Posterior cingulate gyrus (tissue), 11 donors: ENCODE measurements at places on chromosomes 7 and 10.

- DNase-seq = no peak
Measured at GRCh38 chr10:73782749-73783085, 869 bp downstream of the CHCHD1 start.

DNA sequence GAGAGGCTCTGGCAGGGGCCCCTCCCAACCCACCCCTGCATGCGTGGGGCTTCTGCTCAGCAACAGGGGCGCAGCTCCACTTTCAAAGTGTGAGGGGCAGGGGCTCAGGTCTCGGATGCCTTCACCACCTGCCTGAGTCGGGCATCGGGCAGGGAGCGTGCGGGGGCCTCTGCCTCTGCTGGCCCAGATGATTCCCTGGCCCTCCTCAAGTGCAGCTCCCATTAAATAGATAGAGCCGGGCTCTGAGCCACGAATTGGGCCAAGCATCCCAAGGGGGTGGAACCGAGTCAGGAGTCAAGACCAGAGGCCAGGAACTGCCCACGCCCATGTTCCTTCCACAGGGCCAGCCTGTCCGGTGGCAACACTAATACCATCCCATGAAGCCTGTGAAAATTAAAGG is 108.9 kb upstream of the FAM20C start:
- no peak for DNase-seq

DNA sequence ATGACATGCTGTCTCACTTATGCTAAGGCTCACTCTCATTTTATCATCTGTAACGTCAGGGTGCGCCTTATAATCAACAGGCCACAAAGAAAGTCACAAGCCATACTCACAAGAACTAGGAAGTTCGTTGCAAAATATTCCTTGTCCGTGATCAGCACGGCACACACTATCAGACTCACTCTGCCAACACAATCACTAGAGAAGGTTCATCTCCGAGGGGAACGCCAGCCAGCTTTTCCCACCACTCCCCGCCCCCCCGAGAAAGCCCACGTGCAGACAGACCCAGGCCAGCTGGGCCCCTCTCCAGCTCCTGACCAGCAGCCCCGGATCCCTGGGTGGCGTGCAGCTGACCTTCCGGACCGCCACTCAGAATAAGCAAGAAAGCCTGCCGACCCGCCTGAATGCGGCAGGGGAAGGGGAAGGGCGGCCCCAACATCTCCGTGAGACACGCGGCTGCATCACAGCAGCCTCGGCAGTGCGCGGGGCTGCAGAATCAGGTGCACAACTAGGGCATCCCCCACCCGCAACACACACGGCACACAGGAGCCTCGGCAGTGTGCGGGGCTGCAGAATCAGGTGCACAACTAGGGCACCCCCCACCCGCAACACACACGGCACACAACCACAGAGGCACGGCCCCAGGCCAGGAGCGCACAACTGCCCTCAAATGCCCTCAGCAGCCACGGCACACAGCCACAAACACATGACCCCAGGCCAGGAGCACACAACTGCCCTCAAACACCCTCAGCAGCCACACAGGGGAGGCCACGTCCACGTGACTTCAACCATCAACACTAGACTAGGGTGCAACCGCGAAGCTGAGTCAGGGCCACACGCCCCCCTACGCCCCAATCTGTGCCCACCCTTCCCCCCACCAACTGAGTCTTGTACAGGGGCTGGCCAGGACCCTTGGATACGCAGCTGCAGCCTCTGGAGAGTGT is 2.5 kb upstream of the GPR146 start:
- DNase-seq = no peak

GRCh38 chr7:140161047-140161446 is 15.7 kb downstream of the KDM7A start:
- DNase-seq = no peak

- no peak for DNase-seq
Measured at GRCh38 chr7:4655311-4655710, 26.8 kb upstream of the FOXK1 start.

- DNase-seq = no peak
Measured at GRCh38 chr10:84054743-84055142, 84.6 kb upstream of the GHITM start.

- no peak for DNase-seq
Measured at GRCh38 chr10:129161150-129161549, 305.9 kb upstream of the MGMT start.

GRCh38 chr7:86748843-86749719 is 105.4 kb downstream of the GRM3 start:
- DNase-seq = no peak

DNA sequence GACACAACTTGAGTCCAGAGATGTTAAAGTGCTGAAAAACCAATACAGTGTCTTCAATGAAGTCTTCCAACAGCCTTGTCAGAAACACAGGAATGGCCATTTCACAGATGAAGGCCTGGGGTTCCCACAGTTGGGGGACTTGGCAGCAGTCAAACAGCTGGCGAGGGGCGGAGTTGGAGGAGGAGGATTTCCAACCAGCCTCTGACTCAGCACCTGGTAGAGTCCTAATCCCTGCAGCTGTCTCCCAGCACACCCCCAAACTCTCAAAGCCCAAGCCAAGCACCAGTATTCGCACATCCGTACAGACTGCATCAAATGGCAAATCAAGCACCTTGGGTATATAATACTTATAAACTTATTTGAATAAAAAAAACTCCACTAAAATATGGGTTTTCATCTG is 28.0 kb downstream of the CTBP2 start:
- no peak for DNase-seq

GRCh38 chr7:55472928-55473725 is 99.2 kb downstream of the VOPP1 start:
- no peak for DNase-seq

- DNase-seq = no peak
Measured at GRCh38 chr7:12764458-12764891, 77.0 kb downstream of the ARL4A start.

DNA sequence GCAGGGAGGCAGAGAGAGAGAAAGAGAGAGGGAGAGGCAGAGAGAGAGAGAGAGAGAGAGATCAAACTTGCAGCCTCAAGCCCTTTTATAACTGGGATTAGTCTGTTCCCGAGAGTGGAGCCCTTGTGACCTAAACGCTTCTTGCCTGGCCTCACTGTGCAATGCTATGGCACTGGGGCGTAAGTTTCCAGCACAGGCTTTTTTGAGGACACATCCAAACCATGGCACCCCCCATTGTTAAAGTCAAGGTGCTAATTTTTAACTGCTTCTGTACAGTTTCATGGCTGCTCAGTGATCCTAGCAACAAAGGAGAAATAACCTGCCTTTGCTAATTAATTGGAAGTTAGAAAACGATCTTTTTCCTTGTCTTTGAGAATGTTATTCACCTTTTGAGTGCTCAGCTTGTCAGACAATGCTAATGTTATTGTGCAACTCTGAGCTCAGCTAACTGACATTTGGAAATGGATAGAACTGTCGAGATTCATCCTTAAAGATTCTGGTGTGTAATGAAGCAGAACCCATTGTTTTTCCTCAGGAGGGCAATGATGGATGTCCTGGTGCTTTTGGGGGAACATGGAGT is 268.4 kb downstream of the GLRX3 start:
- DNase-seq = no peak

DNA sequence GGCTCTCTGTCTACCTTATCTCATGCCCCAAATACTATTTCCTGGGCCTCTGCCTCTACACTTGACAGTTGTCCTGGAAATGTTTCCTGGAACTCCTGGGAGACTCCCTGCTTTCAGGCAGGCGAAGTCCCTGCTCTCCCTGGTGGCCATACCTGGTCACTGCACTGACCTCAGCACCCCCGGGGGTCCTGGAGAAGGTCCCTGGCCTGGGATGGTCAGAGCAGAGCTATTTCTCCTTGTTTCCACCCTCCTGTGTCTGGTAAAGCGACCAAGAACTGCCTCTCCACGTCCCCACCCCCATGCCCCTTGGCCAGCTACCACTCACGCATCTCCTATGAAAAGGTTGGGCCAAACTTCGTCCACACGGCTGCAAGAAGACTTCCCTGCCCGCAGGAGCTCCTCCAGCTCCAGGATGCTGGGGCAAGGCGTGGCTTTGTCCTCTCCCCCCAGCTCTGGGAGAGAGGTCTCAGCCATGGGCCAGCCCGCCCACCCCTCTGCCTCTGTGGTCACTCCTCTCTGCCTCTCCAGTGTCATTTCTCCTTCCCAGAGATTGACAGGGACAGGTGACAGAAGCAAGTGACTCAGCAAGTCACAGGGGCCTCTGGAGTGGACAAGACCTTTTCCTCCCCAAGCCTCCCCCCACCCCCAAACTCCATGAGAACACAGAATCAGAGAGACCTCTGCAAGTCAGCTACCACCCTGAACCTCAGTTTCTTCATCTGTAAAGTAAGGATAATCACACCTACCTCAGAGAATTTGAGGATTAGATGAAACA is 2.6 kb upstream of the SAMD8 start:
- DNase-seq = no peak

DNA sequence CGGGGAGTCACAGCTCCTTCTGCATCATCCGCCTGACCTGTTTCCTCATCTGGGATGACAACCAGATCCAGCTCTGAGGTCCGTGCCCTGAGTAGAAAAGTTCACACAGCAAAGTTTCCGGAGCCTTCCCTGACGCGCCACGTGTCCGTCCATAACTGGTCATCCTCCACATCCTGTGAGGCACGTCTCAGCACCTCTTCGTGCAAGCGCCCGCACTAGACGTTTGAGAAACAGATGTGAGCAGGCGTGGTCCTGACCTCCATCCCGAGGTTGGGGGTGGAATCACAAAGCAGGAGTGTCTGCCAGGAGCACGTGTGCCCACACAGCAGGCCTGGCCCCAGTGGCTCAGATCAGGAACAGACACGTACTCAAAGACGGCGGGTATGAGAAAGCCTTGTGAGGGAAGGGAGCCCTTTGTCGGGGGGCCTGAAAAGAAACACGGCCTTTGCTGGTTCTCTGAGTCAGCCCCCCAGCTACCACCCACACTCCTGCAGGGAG is 520.8 kb downstream of the DNAJB6 start:
- peak; percentile 43 for DNase-seq

DNA sequence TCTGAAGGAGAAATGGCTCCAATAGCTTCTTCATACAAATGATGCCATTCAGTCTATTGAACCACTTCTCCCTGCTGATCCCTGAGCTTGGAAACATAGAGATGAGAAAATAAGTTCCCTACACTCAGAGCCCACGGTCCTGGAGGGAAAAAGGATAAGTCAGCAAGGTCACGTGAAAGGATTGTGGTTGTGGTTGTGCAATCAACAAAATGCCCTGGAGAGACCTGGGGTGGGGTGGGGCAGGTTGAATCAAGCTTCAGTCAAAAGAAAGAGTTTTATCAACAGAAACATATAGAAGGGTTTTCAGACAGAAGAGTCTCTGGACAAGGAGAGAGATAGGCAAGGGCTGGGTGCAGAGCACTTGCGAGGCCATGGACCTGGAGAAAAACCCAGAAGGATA is 30.1 kb downstream of the C10orf90 start:
- no peak for DNase-seq

DNA sequence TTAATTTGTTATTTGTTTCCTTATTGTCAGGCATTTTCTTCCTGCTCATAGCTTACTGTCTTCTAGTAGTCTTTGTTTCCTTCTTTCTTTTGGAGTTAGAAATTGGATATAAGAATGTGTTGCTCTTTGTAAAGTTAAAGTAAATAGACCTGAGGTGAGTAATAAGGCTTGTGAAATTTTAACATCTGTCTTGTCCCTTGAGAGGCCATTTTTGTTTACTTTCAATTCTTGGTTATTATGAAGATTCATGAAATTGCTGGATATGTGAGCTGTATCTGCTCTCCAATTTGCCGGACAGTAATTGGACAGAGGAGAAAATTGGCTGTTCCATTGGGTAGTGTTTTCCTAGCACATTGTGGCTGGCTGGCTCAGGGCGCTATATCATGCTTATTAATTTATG is 260.7 kb downstream of the EXOC4 start:
- no peak for DNase-seq

- no peak for DNase-seq
Measured at GRCh38 chr10:128816726-128817125, 650.3 kb upstream of the MGMT start.
